ENCODE measurements at places on chromosomes 13 and 19.

DNA sequence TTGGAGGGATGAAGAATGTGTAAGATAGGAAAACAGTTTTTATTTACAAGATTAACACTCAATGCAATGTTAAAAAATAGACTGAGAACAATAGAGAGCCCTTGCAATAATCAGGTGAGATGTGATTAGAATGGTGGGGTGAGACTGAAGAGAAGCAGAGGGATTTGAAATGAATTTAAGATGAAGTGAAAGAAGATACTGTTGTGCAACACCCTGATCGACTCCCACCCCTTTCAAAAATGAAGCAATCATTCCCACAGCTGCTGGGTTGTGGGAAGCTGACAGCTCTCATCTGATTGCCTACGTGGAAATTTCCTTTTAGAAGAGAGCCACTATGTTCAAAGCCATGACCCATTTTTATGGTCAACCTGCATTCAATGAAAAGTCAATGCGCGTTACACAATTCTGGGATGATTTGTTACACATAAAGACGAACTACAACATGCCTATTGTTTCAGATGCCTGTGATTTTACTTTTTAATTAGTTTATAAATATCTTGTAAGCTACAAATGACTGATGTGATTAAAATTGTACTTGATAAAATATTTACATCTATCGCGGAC lies 1374.8 kb downstream of the PCDH9 start:
- DNase-seq: no peak

DNA sequence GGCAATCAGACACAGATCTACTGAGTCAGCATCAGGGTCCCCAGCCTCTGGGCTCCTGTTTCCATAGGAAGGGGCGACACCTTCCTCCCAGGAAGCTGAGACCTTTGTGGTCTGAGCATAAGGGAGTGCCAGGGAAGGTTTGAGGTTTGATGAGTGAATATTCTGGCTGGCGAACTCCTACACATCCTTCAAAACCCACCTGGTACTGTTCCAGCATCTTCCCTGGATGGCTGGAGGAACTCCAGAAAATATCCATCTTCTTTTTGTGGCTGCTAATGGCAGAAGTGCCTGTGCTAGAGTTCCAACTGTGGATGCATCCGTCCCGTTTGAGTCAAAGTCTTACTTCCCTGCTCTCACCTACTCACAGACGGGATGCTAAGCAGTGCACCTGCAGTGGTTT lies 9.2 kb downstream of the INSL3 start:
- no peak for DNase-seq

- peak; percentile 30 for DNase-seq
Measured at GRCh38 chr13:80141123-80141849, 199.6 kb downstream of the SPRY2 start.

GRCh38 chr13:48315969-48316650 lies 12.6 kb downstream of the RB1 start:
- DNase-seq: no peak

GRCh38 chr19:3586707-3587346 lies 1.5 kb downstream of the GIPC3 start:
- DNase-seq: no peak

DNA sequence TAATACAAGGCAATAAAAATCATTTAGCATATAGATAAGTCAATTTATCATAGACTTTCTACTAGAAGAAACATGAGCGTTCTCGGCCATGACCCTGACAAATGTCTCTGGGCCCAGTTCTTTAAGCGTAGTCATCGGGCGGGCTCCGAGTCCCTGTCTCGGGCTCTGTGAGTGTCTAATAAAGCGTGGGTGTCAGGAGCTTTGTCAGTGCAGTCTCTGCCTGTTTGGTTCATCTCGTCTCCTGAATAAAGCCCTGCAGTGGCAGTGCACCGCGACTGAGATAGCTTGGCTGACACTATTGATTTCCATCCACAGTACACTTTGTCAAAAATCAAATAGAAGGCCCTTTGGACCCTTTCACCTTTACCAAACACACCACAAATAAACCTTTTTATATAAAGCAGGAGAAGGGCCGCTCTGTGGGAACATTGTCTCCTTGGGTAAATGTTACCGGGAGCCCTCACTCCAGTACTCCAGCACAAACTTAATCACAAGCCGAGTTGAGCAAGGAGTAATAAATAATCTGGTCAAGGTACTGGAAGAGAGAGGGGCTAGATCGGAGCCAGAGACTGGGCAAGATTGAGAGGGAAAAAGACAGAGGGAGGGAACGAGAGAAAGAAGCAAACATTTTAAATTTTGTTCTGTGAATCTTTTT lies 368.2 kb upstream of the TSHZ3 start:
- no peak for DNase-seq

GRCh38 chr19:7469669-7470285 lies 19.1 kb downstream of the PEX11G start:
- no peak for DNase-seq

DNA sequence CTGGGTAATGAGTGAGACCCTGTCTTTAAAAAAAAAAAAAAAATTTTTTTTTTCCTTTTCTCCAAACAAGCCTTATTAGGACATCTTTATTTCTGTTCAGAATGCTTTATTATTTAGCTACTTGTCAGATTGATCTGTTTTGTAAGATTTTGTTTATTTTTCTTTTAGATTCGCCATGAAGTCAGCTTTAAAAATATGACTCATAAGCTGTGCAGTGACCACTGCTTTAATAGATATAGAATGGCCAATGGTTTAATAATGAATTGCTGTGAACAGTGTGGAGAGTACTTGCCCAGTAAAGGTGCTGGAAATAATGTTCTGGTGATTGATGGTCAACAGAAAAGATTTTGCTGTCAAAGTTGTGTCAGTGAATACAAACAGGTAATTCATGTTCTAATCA lies 47.7 kb downstream of the ZMYM2 start:
- DNase-seq: no peak

DNA sequence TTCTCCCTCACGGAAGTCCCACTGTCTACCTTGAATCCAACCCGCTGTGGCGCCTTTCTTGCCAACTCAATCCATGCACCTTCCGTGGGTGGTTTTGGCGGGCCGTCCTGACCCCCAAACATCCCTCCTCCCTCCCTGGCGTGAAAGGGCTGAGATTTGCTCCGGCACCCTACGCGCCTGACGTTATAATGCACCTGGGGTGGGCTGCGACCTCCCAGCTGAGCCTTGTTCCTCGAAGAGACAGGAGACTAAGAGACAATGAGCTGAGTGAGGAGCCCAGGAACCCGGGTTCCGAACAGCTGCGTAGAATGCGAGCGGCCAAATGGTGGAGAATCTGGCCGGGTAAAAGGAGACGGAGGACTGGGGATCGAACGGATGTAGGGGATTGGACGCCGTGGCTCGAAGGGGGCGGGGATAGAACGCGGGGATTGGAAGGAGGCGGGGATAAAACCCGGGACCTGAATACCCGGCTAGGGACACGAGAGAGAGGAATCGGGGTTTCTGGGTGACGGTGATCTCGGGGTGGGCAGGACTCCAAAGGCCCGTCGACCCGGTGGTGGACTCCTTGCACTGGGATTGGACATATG lies at the start of gene CPT1C:
Gene CPT1C (plus strand): TSS at position 461 of the 587 bp plus-strand sequence. CDS start 1,137 bp downstream, outside the sequence.
- DNase-seq: peak; percentile 48

DNA sequence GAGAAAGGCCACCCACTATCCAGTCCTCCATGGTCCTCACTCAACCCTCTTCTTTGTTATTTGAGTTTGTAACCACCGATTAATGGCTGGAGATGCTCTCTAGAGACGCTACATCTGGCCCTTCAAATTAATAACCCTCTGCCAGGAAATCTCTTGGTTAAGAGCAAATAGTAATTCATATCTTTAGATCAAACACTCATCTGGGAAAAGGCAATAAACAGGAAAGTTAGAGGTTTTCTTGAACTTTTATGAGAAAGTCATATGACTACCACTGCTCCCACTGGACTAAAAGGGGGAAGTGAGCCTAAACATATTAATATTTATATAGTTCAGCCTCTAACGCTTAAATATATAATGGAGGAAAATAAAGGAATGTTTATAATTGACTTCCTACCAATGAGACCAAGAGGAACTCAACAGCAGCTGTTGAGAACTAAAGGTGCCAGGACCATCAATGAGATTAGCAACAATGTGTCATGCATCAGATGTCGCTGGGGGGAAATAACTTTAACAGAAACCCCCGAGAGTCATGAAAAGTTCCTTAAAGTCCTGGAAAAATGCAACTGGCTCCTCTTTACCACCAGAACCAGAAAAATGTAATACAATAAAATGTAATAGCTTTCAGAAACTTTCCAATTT lies 2.7 kb downstream of the TBC1D4 start:
- DNase-seq: no peak

DNA sequence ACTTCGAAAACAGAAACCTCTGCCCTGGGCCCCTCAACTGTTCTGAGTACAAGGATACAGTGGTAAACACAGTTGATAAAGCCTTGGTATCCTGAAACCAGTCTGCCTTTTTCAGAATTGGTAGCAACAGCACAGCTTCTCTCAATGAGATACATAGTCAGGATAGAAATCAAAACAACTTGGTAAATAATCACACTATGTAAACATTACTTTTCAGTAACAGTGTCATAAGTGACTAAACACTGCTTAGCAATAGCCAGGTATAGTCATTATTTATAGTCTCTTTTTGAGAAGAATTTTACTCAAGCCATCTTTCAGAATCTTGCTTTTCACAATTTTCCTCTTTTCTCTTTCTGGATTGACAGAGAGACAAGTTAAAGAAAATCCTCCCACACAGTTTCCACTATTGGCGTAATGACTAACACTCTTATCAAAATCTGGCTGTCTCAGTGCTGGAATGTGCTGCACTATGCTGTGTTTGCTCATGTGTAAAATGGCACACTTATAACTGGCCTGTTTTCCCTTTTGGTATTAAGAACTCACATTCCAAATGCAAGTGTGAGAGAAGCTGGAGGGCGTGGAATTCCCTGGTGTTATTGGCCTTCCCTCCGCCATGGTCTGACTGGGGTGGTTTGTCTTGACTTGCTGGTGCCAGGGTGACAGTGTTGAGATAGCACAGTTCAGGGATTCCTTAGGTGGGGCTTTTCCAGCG lies 368.8 kb downstream of the TDRD3 start:
- no peak for DNase-seq

- no peak for DNase-seq
Measured at GRCh38 chr19:45901912-45902650, at the start of gene MYPOP. Gene MYPOP (minus strand): TSS chr19:45902613. CDS start chr19:45901773, 840 bp downstream.

DNA sequence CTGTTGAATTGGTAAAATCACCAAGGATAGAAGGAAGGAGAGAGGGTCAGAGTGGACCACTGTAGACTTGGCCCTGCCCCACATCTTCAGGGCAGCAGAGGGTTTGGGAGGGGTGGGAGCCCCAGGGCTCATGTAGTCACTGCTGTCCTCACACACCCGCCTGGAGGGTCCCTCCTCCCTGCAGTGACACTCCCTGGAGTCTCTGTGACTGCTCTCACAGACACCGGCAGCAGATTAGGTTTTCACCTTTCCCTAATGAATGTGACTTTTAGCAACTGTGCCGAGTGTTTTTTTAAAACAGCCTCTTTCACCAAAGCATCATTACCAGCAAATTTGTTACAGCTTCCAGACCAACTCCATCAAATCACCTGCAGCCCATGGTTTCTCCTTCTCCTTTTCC lies 45.7 kb upstream of the CCNE1 start:
- no peak for DNase-seq

DNA sequence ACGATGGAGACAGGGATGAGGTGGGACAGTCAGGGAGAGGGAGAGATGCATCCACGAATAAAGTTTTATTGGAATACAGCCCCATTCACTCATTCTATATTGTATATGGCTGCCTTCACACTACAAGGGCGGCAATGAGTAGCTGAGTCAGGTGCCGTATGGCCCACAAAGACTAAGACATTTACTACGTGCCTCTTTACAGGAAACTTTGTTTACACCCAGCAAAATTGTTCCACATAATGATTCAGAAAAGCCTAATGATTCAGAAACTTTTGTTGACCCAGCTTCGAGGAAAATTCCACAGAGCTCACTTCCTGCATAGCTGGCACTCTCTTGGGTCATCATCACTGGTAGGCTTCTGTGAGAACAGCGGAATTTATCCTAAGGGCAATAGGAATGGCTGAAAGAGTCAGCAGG lies 87.3 kb upstream of the PEG3 start:
- DNase-seq: no peak

DNA sequence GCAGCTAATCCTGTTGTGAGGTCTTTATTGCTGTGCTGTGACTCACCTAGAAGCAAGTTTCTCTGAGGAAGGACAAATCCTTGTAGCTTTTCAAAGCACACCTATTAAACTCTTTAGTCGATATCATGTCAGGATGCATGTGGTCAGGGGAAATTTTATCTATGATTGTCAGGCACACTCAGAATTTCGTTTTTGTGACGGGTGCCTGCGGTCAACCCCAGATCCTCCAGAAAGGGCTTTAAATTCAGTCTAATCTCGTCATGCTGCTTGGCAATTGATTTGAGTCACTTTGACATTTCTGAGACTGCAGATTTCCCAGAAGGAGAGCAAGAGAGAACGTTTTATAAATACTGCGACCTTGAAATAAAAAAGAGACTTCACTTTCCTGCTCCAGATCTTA lies 316.9 kb downstream of the FGF9 start:
- DNase-seq: no peak

DNA sequence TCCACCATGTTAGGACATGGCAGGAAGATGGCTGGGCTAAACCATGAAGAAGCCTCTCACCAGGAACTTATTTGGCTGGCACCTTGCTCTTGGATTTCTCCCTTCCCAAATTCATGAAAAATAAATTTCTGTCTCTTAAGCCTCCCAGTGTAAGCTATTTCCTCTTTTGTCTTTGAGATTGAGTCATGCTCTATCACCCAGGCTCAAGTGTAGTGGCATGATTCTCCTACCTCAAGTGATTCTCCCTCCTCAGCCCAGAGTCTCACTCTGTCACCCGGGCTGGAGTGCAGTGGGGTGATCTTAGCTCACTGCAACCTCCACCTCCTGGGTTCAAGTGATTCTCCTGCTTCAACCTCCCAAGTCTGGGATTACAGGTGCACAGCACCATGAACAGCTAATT lies 12.6 kb downstream of the ZNF888 start:
- DNase-seq: no peak

- peak; percentile 43 for DNase-seq
Measured at GRCh38 chr13:73593199-73593765, 534.5 kb downstream of the KLF5 start.

GRCh38 chr13:64052521-64052920 lies 2636.9 kb upstream of the PCDH20 start:
- DNase-seq: no peak

DNA sequence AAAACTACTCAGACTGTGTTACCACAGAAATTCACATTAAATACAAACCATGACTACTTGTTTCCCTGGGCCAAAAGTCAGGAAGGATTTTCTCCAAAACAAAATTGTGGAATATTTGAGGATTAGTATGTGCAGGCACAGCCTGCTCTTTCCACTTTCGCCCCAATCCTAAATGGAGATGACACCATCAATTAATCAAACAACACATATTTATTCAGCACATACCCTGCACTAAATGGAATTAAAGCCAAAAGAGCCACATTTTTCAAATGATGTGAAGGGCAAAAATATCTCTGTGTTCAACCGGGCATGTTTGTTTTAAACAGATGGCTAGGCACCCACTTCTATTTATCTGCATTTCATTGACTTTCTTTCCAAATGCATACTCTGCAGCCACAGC lies 523.1 kb downstream of the DCT start:
- DNase-seq: no peak

GRCh38 chr13:99639126-99639525 lies 137.9 kb downstream of the TM9SF2 start:
- no peak for DNase-seq
